Renal pelvis (tissue), 12 donors: ENCODE measurements at places on chromosomes 5 and 9. TPM values are rescaled to one million over a fixed set of nuclear protein-coding genes. Genes with fewer than 3 reads are reported as not detected.

DNA sequence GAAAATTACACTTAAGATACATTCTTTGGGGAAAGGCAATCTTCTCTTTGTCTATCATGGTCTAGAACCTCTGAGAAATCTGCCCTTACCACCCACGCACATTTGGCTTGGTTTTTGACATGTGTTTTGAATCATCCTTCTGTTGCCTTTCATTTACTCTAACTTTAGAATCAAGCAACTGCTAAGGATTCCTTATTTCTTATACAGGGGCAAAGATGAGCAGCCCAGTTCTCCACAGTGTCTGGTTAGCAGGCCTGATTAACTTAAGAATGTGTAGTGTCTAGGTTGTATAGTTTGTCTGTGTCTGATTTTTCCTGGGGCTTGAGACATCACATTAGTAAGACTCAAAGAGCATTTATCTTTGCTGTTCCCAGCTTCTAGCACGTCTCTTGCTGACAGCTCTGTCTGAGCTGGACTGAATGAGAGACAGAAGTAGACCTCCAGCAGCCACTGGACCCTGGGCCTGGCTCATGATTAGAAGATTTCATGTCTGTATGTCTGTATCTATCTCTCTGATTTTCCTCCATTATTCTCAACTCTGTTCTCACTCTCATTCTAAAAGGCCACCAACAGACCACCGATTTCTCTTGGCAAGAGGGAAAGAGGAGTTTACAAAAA lies 31.8 kb upstream of the PCA3 start:
- DNase-seq, result no peak

DNA sequence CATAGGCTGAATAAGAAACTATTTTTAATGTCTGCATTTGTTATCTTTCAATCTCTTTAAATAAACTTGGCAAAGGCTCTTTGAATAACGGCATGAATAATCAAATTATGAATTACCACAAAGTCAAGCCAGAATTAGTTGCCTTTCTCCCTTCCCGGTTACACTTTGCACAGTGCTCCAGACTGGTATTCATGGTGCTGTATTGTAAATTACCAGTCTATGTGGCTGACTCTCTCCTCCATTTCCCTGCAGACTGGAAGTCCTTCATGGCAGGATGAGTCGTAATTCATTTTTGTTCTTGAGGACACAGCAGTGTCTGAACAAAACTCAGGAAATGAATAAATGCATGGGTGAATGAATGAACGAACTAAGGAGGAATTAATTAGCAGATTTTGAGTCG lies 142.9 kb downstream of the GNA14 start:
- no peak for DNase-seq

DNA sequence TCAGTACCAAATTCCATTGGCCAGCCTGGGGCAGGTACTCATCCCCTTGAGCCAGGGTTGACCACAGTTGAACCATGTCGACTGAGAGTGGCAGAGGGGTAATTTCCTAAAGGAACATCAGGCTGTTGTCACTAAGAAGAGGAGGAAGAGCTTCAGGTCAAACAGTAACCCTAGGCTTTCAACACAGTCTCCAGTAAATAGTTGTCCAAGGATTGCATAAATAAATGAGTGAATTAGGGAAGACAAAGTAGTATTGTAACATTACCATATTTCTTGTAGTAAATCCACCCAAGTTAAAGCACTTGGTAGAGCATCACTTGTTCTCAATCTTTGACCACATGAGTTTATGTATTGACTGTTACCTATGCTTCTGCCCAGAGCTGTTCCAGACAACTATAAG lies 7.4 kb downstream of the PSAT1 start:
- DNase-seq, result no peak

DNA sequence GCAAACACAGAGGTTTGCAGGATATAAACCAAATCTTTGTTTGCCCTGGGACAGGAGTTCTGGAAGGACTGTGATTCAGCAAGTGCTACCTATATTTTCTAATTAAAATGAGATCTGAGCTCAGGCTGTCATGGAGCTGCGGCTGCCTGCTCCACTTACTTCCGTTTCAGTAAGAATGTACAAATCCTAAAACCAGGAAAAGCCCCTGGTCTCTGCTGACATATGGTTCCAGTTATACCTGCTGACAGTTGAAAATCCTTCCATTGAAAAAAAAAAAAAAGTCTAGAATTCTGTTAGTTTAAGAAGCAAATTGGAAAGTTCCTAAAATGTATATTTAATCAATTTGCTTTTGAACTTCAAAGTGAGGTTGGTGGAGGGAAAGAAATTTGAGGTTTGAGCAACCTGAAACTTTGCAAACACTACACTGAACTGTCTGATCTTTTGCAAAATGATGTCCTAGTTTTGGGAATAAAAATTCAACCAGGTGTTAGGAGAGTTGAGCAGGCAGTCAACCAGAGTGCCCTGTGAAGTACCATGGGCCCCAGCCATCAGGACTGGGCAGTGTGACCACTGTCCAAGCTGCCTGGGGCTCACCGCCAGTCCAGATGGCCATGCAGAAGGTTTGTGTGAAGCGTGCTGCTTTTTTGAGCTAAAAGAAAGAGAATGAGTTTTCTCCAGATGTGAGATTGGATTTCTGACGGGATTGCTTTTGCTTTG lies 50.6 kb downstream of the SHB start:
- DNase-seq, result no peak

- no peak for DNase-seq
These were observed 143.9 kb upstream of the STC2 start for GRCh38 chr5:173472164-173472563.

DNA sequence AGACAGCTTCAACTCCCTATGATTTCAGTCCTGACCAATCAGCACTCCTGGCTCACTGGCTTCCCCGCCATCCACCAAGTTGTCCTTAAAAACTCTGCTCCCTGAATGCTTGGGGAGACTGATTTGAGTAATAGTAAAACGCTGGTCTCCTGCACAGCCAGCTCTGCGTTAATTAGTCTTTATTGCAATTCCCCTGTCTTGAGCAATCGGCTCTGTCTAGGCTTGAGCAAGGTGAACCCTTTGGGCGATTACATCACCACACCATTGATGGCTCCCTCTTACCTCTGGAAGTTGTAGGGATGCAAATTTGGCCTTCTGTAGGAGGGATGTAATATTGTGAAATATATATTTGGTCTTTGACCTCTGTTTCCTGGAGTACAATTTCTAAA lies 2.9 kb upstream of the SLC23A1 start:
- DNase-seq, result no peak

DNA sequence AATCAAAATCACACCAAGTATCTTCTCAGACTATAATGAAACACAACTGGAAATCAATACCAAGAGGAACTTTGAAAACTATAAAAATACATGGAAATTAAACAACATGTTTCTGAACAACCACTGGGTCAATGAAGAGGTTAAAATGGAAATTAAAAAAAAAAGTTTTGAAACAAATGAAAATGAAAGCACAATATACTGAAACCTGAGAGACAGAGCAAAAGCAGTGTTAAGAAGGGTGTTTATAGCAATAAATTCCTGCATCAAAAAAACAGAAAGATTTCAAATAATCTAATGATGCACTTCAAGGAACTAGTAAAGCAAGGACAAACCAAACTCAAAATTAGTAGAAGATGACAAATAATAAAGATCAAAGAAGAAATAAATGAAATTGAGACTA lies 92.0 kb downstream of the TMEM232 start:
- DNase-seq, result no peak

- DNase-seq, result no peak
These were observed 39.3 kb downstream of the SPARC start for GRCh38 chr5:151647320-151647861.

DNA sequence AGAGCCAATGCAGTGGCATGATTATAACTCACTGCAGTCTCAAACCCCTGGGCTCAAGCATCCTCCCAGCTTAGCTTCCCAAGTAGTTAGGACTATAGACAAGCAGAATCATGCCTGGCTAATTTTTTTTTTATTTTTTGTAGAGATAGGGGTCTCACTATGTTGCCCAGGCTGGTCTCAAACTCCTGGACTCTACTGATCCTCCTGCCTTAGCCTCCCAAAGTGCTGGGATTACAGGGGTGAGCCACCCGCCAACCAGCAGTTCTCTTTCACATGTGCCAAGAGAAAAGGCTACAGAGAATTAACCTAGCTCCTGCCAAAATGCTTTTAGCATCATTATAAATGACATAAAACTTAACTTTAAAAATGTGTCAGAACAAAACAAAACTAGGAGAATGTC lies 8.1 kb downstream of the AK3 start:
- DNase-seq, result no peak

DNA sequence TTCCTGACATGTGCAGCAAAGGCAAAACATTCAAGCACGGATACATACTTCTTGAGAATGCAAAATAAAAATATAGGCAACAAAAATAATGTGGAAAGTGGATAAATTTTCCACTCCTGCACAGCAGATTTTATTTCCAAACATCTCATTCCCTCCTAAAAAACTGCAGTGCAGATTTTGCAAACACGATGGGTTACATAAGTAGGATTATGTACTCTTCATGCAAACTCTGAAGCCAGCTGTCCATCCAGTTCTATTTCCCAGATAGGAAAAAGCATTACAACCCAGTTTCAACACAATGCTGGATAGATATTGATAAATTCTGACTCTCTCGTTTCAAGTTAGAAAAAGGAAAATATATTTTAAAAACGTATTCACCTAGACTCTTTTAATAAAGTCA lies 52.7 kb upstream of the CCNG1 start:
- no peak for DNase-seq

The MEIKIN gene
- not detected for polyA plus RNA-seq

The EIF4E1B gene
- polyA plus RNA-seq, result not detected

The SLC4A9 gene
- polyA plus RNA-seq, result 22.9 TPM

The ACTBL2 gene
- not detected for polyA plus RNA-seq

The LCN15 gene
- polyA plus RNA-seq, result 0.21 TPM

The BHMT2 gene
- 35.1 TPM for polyA plus RNA-seq

The CAAP1 gene
- 41.1 TPM for polyA plus RNA-seq

The OR1J2 gene
- not detected for polyA plus RNA-seq
